ENCODE measurements at places on chromosomes 5 and 9.

DNA sequence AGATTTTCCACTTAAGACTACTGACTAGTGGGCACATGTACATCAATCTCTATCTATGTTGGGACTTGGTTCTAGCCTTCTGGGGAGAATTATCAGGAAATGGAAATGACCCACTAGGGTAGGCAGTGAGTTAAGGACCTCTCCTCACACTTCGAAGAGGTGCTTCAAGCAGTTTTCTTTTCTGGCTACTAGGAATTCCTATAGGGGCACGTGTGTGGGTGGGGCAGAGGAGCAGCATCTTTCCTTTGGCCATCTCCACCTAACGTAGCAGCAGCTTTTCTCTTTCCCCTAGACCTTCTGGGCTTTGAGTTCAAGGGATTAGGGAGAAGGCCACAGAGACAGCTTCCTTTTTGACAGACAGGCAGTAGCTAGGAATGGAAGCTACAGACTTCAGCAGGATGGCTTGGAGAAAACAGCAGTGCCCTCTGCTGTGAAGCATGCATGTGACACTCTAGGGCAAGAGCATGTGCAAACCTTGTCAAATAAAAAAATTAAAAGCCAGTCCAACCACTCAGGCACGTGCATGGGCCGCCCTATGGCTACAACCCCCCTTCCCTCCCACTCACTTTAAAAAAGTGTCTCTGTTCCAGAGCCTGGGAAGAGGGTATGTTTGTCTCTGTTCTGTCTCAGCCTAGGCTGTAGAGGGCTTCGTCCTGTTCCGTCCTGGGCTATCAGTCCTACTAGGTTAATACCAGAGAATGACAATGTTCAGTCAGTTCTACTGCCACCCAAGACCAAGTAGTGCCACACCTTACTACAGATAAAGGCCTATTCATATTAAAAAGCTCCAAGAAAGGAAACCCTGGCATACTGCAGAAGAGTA, 8.7 kb upstream of the GFRA3 start:
- peak; percentile 26 for DNase-seq

- no peak for DNase-seq
These were observed 28.4 kb downstream of the CSF1R start for GRCh38 chr5:150057996-150058395.

DNA sequence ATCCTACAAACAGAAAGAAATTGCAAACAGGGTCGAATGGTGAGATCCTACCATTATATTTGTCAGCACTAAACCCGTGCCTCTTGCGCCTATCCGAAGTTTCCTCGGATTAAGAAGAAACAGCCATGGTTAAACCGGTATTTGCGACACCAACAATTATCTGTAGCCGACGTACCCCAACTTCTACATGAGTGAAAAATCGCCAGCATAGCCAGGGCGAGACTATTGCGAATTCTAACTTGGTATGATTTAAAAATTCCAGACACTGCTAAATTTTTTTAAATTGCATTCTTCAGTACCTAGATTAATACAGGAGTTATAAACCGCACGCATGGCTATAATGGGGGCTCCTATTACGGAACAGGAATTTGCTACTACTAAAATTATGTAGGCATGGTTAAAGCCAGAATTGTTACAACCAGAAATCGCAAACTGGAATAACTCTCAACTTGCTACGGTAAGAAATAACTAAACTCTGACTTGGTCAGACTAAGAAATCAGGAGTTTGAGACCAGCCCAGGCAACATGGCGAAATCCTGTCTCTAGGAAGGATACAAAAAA, 25.3 kb upstream of the ANXA2R start:
- DNase-seq = no peak

DNA sequence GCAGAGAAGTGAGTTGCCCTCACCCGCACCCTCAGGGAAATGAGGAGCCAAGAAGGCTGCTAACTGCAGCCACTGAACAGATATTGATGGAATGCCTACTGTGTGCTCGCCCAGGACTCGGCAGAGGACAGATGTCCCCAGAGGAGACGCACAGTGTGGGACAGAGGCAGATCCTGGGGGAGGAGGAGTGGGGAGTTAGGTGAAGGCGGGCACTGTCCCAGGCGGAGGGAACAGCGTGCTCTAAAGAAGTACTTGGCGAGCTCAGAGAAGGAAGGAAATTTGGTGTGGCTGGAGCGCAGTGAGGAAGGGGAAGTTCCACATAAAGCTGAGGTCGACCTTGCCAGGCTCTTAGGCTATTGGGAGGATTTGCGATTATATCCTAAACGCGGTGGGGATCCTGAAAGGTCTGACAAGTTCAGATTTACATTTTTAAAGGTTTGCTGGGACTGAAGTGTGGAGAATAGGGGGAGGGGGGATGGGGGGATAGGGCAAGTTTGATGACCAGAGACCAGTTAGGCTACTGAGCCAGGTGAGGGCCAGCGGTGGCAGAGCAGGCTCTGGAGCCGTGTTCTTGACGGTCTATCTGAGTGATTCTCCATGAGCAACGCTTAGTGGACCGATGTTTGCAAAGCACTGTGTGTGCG, 23.6 kb upstream of the CERCAM start:
- DNase-seq = no peak

DNA sequence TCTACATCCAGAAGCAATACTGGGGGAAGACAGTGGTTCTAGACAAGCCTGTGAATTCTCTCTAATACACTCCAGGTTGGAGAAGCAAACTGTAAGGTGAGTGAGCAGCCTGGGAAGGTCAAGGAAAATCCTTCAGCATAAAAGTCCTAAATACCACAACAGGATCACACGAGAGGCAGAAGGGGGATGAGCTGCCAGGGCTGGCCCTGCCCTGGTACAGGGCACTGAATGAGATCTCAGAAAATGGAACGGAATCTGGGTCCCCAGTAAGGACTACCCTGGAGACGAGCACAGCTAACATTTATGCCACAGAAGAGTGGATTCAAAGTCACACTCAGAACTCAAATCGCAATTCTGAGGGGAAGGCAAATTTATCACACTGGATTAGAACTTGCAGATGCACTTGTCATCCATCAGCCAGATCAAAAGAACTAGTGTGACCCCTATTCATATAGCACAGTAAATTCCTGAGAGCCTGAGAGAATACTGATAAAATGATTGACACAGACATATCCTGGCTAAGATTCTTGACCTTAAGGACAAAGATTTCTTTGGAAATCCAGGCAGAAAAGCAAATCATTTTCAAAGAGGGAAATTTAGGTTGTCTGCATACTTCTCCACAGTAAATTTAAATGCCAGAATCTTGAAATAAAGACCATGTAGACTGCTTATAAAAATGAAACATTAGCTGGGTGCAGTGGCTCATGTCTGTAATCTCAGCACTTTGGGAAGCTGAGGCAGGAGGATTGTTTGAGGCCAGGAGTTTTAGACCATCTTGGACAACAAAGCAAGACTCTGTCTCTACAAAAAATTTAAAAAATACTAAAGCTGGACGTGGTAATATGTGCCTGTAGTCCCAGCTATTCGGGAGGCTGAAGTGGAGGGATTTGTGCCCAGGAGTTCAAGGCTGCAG, 25.6 kb downstream of the FYB1 start:
- no peak for DNase-seq

DNA sequence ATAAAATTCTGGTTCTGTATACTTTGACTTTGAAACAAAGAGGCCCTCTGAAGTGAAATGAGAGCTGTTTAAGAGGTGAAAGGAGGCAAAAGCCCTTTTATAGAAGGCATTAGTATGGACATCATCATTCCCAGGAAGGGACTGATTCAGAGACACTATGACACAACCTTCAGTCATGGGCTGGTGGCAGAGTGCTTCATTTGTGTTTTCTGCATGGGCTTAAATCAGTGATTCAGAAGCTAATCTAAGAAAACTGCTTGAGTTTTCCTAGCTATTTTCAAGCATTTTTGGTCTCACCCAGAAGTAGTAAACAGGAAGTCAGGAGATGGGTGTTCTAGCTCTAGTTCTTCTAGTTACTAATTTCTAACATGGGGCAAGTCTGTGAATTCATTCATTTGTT, 288.9 kb downstream of the TRPM3 start:
- no peak for DNase-seq

- no peak for DNase-seq
These were observed 6.0 kb downstream of the SLC6A7 start for GRCh38 chr5:150195736-150196485.

DNA sequence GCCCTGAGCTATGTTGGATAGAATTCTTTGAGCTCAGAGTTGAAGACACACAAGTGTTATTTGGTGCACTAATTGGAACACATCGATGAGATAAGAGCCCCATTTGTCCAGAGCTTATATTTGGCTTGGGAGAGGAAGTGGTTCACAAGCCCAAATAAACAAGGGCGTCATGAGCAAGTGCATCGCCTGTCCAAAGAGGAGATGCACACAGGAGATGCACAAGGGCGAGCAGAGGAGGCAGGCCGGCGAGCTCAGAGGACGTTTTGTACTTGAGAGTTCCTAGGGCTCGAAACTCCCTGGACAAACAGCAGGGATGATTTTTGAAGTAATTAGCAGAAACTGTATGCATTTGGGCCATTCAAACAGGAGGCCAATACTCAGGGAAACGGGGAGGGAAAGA, 212.8 kb upstream of the IRX1 start:
- no peak for DNase-seq

GRCh38 chr5:95059636-95060035, 225.3 kb downstream of the MCTP1 start:
- no peak for DNase-seq

DNA sequence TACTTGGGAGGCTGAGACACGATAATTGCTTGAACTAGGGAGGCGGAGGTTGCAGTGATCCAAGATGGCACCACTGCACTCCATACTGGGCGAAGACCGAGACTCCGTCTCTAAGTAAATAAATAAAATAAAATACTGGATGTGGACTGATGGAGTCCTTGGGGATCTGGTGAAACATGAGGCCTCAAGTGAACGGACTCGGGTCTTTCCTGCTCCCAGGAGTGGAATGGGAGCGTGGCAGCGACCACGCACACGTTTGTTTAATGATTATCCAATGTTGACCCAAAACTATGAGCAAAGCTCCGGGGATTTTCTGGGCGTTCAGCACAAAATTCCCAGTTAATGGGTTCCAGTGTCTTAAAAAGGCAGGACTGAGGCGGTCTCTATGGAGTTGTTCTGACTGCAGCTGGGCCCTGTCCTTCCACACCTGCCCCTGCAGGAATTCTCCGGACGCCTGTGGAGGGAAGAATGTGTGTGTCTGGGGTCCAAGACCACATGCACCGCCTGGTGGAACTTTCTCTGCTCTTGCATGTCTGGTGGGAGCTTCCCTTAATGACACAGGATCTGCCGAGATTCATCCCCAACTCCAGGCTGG, 26.6 kb downstream of the NEK6 start:
- no peak for DNase-seq

DNA sequence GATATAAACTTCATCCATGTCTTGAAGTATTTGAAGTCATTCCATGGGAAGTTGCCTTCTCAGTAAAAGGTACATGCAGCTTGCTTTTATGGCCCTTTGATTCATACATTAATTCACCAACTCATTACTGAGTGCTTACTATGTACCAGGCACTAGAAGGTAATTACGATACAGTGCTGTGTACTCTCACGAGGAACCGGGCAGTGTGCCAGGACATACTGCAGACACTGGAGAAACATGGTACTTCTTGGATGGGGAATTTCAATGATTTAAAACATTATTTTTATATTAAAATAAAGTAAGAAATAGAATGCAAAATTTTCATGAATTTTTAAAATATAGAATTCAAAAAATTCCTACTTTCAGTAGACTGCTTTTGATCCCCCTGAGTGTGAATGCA, 71.4 kb upstream of the WDR41 start:
- DNase-seq = no peak

DNA sequence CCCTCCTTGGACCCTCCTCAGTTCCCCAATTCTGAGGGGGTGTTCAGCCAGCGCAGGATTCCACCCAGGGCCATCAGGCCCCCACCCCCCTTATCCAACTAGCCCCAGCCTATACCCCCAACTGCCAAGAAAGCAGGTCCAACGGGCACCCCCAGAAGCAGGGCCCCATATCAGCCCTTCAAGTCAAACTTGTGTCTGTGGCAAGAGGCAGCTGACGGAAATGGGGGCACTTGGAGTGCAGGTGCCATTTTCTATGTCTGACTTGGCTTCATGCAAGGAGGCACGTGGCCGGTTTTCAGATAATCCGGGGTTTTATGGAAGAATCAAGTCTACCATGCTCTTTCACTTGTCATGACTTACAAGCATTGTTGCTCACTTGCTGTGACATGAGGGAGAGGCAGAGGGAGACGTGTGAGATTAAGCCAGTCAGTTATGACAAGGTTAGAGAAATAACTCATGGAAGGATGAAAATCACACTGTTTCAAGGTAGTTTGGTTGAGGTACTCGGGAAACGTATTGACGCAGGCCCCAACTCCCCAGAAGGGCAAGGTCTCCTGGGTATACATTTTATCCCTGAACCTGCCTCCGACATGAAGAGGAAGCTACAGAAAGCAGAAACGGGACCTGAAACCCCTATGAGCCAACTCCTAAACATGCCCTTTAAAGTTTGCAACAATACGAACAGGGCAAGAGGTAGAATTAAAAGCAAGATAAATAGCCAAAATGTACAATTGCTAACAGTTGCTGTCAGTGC, 26.5 kb upstream of the CLPTM1L start:
- DNase-seq = no peak

DNA sequence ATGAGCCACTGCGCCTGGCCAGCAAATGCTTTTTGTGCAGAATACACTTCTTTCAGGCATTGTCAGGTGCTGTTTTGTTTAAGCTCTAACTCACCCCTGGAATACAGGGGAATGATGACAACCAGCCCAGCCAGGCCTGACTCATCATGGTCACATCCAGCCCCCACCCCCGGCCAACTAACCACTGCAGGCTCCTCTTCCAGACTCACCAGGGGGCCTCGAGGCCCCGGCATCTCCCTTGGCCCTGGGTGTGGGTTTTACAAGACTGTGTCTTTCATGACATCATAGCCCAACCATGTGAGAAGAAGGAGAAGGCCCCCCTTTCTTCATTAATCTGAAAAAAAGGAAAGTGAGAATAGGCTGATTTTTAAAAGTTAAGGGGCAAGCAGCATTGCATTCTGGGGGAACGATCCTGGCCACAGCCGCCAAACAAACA, 35.5 kb downstream of the OLFML2A start:
- peak; percentile 99 for DNase-seq

GRCh38 chr9:105449081-105449480, 1.2 kb downstream of the FSD1L start:
- DNase-seq = no peak

Data from astrocyte of the cerebellum (primary cell).